Activated CD4-positive, alpha-beta T cell treated with anti-CD3 and anti-CD28 coated beads, Interleukin-2, amount 10 ng/mL, durations not matched to agents 24 days and 14 days (primary cell): ENCODE measurements at places on chromosomes 16 and 17. TPM values are rescaled to one million over a fixed set of nuclear protein-coding genes. Genes with fewer than 3 reads are reported as not detected.

Gene ACSM2A
- 0.17 TPM in 1 of 2 replicates, not detected in the other for total RNA-seq

Gene ACSM3
- total RNA-seq, result 2.7 and 3.5 TPM in 2 replicates

Gene METTL22
- total RNA-seq, result 36.2 and 38.4 TPM in 2 replicates

Gene CD300C
- 0.17 and 0.26 TPM in 2 replicates for total RNA-seq

Gene CCL4
- 351 and 370 TPM in 2 replicates for total RNA-seq

Gene OTOA
- total RNA-seq, result 0.12 TPM in 1 of 2 replicates, not detected in the other

Gene ZNF23
- total RNA-seq, result 5.2 and 6.1 TPM in 2 replicates

Gene SPNS1
- 21.2 and 23.1 TPM in 2 replicates for total RNA-seq

Gene KRT33B
- total RNA-seq, result not detected in 2 replicates
